Activated T-helper 9 cell treated with anti-CD3 and anti-CD28 coated beads, Interleukin-2, amount 50 U/mL, for 16 hours (primary cell): ENCODE measurements at places on chromosomes 5 and 9.

- DNase-seq: no peak
Measured at GRCh38 chr5:158464383-158464782, 605.4 kb upstream of the CLINT1 start.

GRCh38 chr5:139765409-139766217, 30.0 kb upstream of the PSD2 start:
- peak; percentile 74 for DNase-seq

GRCh38 chr9:123678878-123679329, 251.0 kb downstream of the DENND1A start:
- no peak for DNase-seq

DNA sequence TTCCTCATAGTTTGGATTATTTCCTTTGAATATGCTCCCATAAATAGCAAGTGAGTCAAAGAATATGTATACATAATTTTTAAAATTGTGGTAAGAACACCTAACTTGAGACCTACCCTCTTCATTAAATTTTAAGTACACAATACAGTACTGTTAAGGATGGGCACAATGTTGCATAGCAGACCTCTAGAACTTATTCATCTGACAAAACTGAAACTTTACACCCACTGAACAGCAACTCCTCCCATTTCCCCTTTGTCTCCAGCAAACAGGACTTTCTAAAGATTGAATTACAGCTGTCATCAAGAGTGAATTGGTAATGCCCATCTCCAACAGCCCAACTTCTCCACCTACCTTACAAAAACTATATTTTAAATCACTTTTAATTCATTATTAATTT, 388.9 kb downstream of the HTR1A start:
- DNase-seq: no peak

- no peak for DNase-seq
Measured at GRCh38 chr5:96931605-96932004, 4.3 kb upstream of the LNPEP start.

GRCh38 chr5:56656846-56657726, 158.3 kb upstream of the MAP3K1 start:
- DNase-seq: no peak

DNA sequence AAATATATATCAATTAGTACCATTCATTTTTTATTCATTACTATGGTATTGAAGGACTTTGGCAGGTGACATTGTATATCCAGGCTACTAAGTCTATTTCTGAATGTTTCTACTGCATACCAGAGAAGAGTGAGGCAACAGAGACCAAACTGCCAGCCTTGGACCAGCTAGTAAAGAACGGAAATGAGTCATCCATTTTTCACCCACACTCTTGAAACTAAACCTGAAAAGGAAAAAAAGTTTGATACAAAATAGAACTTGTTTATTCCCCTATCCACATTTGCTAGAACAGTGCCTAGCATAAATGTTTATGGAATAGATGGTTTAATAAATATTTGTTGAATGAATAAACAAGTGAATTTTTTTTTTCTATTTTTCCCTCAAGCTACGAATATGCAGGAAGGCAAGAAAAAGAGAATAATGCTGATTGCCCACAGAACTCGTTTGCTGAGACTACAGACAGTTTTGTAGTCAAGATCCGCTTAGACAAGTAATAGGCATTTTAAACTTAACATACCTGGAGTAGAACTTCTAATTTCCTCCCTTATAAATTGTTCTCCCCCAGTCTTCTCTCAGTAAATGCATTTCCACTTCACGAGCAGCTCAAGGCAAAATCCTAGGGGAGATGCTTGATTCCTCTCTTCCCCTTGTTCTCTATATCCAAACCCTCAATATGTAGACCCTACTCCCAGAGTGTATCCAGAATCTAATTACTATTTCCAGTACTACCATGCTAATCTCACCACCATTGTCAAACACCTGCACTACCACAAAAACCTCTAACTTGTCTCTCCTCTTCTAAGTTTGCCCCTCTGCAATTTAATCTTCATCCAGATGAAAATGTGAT, 146.2 kb upstream of the RASA1 start:
- peak; percentile 2 for DNase-seq

- DNase-seq: no peak
Measured at GRCh38 chr9:74795803-74796202, 91.9 kb downstream of the TRPM6 start.

- no peak for DNase-seq
Measured at GRCh38 chr9:18985464-18985951, 47.5 kb downstream of the SAXO1 start.

DNA sequence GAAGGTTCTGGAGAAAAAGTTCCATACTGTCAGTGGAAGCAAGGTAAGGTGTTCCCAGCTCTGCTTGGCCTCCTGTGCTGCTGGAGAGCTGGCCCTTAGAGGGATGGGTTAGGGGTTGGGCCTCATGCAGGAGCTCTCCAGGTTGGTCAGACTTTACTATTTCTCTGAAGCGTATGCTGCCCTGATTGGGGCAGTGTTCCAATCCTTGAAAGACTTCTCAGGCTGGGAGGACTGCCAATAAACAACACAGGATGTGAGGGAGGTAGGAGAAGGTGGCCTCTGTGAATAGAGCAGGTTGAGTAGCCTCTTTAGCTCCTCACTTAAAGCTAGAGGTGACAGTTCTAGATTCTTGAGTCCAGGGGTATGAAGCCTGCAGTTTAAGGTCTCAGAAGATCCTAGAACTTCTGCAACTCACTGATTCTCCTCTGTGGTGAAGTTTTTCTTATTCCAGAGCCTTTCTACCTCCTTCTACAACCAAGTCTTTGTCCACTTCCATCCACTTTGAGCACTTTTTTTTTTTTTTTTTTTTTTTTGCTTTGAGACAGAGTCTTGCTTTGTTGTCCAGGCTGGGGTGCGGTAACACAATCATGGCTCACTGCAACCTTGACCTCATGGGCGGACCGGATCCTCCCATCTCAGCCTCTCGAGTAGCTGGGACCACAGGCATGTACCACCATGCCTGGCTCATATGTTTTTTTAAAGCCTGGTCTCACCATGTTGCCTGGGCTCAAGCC, 3.0 kb downstream of the HNRNPAB start:
- no peak for DNase-seq

GRCh38 chr5:97627272-97627671, 444.2 kb upstream of the RIOK2 start:
- no peak for DNase-seq

DNA sequence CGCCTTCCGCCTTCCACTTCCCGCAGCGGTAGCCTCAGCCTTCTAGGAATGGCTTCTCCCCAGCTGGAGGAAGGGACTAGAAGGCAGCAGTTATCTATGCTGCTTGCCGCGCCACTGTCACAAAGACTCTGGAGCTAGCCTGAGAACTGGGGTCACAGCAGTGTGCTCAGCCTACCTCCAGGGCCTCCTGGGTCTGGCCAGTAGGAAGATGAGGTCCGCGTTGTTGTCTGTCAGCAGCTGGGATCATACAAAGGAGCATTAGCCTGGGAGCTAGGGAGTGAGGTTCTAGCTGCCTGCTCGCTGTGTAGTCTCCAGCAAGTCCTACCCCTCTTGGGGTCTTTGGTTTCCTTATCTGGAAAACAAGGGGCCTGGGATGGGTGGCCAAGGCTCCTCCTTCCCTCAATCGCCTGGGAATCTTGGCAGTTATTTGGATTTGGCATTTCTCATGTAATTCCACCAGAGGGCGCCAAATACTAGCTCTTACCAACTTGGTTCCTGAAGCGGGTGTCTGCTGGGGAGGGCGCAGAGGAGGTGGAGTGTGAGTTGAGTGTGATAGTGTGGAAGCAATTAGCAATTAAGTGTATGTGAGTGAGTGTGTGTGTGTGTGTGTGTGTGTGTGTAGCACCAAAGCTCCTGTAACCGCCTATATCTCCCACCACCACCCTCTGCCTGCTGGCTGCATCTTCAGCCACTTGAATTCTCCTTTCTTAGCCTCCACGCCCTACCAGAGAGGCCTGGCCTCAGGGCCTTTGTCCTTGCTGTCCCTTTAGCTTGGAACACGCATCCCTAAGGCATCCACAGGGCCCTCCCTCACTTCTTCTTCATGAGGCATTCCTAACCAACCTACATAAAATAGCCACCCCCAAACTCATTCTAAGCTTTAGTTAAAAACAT, 97.1 kb downstream of the ENTREP1 start:
- DNase-seq: peak; percentile 4

GRCh38 chr9:122860319-122861142, 32.1 kb upstream of the PDCL start:
- DNase-seq: no peak

DNA sequence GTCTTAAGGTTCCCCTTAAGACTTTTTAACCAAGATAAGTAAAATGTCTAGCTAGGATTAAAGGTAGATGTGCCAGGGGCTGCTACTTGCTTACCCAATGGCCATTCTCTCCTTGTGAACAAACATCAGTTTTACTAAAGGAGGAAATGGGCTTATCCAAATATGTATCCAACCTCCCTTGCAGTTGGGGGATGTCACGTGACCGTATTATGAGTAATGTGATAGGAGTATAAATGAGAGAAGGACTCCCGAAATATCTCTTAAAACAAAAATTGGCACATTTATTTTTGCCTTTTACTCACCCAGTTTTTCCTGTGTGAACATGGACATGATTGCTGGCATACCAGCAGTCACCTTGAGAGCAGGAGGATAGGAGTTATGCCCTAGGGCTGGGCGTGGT, 247.9 kb downstream of the NFIB start:
- DNase-seq: no peak

DNA sequence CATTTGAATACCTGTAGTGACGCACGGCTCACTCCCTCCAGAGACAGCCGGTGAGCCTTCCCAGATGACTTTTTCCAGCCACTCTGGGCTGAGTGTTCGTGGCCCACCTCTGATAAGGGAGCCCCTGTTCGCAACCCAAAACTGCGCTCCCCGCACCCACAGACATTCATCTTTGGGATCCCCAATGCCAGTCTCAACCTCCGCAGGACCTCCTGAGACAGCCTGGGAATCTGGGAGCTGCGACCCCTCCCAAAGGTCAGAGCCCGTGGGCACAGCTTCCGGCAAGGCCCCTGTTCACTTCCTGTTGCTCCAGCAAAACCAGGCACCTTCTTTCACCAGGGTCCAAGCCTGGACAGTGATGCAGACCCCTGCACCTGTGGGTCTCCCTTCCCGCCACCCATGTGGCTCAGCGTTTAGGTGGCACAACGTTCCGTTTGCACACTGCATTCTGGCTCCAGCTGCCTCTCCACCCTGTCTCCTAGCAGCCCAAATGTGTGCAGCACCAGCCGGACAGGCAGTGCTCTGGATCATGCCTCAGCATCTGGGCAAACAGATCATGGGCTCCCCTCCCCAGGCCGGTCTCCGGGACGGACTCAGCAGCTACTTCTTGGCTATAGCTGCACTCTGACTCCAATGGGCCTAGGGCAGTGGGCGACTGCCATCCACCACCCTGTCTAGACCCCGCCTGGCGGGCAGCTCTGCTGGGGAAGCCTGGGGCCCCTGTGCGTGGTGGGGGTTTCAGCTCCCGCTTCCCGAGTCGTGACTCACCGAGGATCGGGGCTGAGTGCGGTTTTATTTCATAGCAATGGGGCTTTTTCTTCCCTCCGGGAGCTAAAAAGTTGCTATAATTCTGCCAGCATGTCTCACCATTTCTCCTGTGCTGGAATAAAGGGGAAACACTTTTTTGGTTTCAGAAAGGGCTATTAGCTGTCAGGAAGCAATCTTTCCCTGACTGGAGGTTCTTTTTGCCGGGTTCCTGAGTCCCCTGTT, 156.0 kb downstream of the OLFM1 start:
- DNase-seq: no peak

DNA sequence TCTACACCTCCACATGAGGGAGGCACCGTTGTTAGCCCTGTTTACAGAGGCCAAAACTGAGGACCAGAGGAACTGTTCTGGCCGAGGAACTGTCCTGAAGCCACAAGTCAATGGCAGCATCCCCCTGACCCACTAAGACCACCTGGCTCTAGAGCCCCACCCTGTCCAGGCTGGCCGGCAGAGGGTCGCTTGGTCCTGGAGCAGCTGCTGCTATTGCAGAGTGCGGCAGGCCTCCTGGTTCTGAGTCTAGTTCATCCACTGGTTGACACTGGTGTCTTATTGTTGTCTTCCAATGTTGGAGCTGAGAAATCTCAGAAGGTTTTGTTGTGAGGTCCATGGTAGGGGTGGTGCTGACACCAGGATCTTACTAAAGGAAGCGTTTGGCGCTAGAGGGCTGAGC, 26.6 kb upstream of the ANGPTL2 start:
- no peak for DNase-seq

DNA sequence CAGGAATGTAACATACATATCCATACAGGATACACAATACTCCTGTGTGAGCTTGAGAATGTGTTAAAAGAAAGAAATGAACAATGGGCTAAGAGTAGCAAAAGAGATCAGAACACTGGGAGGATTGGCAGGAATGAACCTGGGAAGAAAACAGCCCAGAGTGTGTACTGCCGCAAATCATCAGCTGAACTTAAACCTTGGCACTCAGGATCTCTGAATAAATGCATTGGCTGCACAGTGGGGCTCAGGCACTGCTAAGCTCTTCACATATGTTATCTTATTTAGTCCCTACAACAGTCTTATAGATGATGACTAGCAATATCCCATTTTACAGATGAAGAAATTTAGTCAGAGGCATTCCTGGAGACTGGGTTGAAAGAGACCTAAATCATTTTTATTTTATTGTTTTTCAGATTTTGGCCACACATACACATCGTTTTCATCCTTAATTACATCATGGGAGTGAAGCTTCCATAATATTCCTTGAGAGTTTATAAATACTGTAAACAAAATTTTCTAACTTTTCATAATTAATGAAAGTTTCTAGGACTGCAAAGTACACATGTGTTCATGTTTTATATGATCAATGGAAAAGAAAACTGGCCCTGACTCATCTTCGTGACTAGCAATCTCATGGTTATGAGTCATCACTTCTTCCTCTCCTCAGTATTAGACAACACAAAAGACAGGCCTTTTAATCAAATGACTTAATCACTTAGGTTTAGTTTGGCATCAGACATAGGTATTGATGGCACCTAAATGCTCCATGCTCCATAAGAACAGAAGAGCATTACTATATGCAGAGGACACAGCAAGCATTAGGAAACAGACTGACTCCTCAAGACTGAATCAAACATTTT, 59.2 kb downstream of the CDH18 start:
- DNase-seq: no peak

DNA sequence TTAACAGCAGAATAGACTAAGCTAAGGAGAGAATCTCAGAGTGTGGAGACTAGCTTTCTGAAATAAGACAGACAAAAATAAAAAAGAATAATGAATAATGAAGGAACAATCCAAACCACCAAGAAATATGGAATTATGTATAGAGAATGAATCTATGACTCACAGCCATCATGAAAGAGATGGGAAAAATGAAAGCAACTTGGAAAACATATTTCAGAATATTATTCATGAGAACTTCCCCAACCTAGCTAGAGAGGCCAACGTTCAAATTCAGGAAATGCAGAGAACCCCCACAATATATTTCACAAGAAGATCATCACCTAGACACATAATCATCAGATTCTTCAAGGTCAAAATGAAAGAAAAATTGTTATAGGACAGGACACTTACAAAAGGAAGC, 349.0 kb upstream of the MPDZ start:
- DNase-seq: no peak

GRCh38 chr9:98361645-98362044, 106.2 kb upstream of the TBC1D2 start:
- DNase-seq: no peak

DNA sequence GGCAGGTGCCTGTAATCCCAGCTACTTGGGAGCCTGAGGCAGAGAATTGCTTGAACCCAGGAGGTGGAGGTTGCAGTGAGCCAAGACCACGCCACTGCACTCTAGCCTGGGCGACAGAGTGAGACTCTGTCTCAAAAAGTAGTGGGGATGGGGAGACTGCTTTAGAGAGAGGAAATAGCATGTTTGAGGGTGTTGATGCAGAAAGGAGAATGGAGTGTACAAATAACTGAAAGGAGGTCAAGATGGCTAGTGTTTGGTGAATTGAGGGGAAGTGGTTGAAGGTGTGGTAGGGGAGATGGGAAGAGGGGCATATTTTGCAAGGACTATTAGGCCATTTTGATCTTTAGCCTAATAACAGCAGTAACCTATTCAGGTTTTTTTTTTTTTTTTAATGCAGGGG, 18.2 kb downstream of the TENT2 start:
- no peak for DNase-seq
